ENCODE measurements at places on chromosomes 4 and X. TPM values are rescaled to one million over a fixed set of nuclear protein-coding genes. Genes with fewer than 3 reads are reported as not detected.

DNA sequence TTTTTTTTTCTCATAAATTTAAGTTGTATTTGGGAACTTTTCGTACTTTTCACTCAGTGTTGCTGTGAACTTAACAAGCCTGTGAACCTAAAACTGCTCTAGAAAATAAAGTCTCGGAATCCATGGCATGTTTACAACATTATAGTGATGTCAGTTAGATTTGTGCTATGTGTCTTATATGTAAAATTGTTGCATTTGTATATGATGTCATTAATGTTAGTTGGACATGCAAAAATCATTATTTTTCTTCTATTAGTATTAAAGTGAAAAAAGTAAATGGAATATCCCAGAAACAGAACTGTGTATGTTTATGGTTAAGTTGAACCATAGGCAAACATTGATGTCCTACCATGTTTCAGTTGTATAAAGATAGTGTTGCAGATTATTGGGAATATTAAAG lies 85.2 kb downstream of the STIM2 start:
- no peak for DNase-seq
- H3K4me1 ChIP-seq, result peaks cover 9% of the 10 kb centered on the region
- H3K4me3 ChIP-seq, result no peak overlapping the region
- peaks cover 25% of the 10 kb centered on the region for H3K36me3 ChIP-seq
- H3K27me3 ChIP-seq, result no peaks in the 10 kb centered on the region

GRCh38 chrX:151359931-151360871 lies 36.8 kb upstream of the VMA21 start:
- H3K27ac ChIP-seq, result no peak overlapping the region
- no peaks in the 10 kb centered on the region for H3K4me1 ChIP-seq
- H3K36me3 ChIP-seq, result no peaks in the 10 kb centered on the region
- DNase-seq, result peak; percentile 34
- peaks cover 8% of the 10 kb centered on the region for H3K27me3 ChIP-seq
- H3K4me3 ChIP-seq, result no peak overlapping the region

GRCh38 chr4:84403656-84404055 lies 95.4 kb downstream of the NKX6-1 start:
- H3K4me1 ChIP-seq, result no peaks in the 10 kb centered on the region
- H3K36me3 ChIP-seq, result no peaks in the 10 kb centered on the region
- no peak overlapping the region for H3K27ac ChIP-seq
- no peak for DNase-seq
- no peak overlapping the region for H3K4me3 ChIP-seq

GRCh38 chr4:168618577-168619265 lies 121.9 kb downstream of the PALLD start:
- H3K27ac ChIP-seq, result no peak overlapping the region
- H3K36me3 ChIP-seq, result no peaks in the 10 kb centered on the region
- DNase-seq, result no peak
- no peaks in the 10 kb centered on the region for H3K4me1 ChIP-seq

- no peak overlapping the region for H3K4me3 ChIP-seq
- no peak overlapping the region for H3K27ac ChIP-seq
- no peaks in the 10 kb centered on the region for H3K4me1 ChIP-seq
- DNase-seq, result no peak
Measured at GRCh38 chr4:24003496-24003895, 113.6 kb upstream of the PPARGC1A start.

DNA sequence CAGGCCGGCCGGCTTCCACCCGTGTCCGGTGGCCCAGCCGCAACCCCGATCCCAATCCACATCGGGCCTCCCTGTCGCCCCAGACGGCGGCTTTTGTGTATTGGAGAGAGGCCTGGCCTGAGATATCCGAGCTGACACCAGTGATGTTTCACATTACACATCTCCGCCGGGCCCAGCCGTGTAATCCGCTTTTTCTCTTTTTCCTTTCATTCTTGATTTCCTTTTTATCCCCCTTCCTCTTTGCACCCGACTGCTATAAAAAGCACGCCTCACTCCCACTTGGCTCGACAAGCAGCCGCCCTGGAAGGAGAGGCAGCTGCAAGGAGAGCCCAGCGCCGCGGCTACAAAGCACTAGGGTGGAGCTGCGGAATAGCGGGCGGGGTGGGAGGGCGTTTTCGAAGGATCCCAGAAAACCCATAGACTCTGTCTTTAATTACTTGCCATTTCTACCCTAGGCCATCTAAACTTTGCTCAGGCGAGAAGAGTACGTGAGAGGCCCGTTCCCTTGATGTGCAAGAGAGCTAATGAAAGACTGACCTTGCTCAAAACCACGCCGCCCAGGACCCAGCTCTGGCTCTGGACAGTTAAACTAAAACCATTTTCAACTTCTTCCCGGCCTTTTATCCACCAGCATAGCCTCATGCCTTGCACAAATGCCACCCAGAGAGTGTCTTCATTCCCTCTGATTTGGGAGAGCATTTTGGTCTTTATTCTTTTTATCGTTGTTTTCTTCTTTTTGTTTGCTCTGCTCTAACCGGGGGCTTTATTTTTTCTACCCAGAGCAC lies 3.2 kb downstream of the PITX2 start:
- peak overlapping the region; percentile 44 for H3K27ac ChIP-seq
- peaks cover 26% of the 10 kb centered on the region for H3K36me3 ChIP-seq
- peaks cover 92% of the 10 kb centered on the region for H3K27me3 ChIP-seq
- H3K4me1 ChIP-seq, result peaks cover 22% of the 10 kb centered on the region
- no peak for DNase-seq

GRCh38 chr4:144901141-144901540 lies 196.9 kb downstream of the ANAPC10 start:
- no peak overlapping the region for H3K4me3 ChIP-seq
- H3K4me1 ChIP-seq, result no peaks in the 10 kb centered on the region
- no peak for DNase-seq

GRCh38 chr4:133081246-133081645 lies 67.8 kb upstream of the PCDH10 start:
- no peaks in the 10 kb centered on the region for H3K27me3 ChIP-seq
- H3K4me3 ChIP-seq, result no peak overlapping the region
- no peaks in the 10 kb centered on the region for H3K36me3 ChIP-seq
- H3K4me1 ChIP-seq, result no peaks in the 10 kb centered on the region
- no peak for DNase-seq
- no peak overlapping the region for H3K27ac ChIP-seq

GRCh38 chrX:1807301-1807731 lies 192.5 kb downstream of the ASMT start:
- no peaks in the 10 kb centered on the region for H3K4me1 ChIP-seq
- H3K36me3 ChIP-seq, result no peaks in the 10 kb centered on the region
- no peak overlapping the region for H3K27ac ChIP-seq
- no peak for DNase-seq

DNA sequence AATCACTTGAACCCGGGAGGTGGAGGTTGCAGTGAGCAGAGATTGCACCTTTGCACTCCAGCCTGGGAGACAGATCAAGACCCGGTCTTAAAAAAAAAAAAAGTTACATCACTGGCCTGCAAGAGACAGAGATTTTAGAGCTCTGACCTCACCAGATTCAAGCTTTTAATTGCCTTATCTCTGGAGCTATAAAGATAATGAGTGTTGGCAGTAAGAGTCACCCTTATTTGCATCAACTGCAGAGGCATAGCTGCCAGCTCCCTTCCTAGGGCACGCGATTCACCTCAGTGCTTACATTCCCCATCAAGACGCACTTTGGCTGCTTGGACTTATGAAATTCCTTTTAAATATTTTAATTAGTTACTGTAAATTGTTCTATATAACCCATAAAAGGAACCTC lies 12.5 kb upstream of the SPATA4 start:
- H3K4me1 ChIP-seq, result no peaks in the 10 kb centered on the region
- H3K27me3 ChIP-seq, result peaks cover 17% of the 10 kb centered on the region
- H3K27ac ChIP-seq, result no peak overlapping the region
- no peaks in the 10 kb centered on the region for H3K36me3 ChIP-seq
- H3K4me3 ChIP-seq, result no peak overlapping the region
- DNase-seq, result no peak

The XG gene
- not detected for total RNA-seq

DNA sequence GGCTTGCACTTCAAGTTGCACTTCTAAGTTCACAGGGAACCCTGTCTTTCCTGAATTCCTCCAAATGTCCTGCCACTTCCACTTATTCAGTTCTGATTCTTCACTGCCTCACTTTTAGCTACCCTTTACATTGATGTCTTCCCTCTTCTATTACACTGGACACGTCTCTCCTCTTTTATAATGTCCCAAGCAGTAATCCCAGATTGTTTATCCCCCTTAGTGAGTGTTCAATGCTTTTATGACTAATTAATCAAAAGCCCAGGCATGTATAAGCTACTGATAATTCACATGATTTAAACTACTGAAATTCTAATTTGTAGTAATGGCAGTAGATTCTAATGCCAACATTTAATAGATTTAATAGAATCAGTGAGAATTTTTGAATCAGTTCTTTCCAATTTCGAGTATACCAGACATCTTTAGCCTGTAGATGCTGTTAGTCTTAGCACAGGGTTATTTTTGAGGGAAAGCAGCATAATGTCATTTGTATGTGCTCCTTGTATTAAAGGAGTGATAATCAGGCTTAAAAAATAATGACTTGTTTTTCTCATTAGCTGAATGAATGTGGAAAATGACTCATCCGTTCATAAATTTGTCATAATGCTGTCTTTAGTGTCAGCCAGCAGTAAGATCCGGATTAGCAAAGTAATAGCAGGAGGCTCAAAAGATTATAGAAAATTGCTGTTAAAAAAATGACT lies 703.1 kb downstream of the CENPC start:
- H3K36me3 ChIP-seq, result no peaks in the 10 kb centered on the region
- no peak overlapping the region for H3K27ac ChIP-seq
- no peak overlapping the region for H3K4me3 ChIP-seq
- no peaks in the 10 kb centered on the region for H3K4me1 ChIP-seq

DNA sequence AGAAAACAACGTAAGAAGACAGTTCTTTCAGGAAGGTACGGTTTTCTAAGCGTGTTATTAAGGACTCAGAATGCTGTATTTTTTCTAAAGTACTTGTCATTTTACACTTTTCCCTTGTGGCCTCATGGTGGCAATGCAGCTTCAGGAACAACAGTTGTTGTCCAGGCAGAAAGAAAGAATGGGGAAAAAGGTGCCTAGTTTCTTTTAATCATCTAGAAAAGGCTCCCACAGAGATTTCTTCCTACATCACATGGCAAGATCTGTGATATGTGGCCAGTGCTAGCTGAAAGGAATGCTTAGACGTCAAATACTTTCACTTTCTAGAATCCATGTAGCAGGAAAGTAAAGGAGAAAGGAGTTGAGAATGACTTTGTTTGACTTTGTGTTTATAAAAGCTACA lies 49.0 kb upstream of the TRAM1L1 start:
- no peak for DNase-seq
- no peaks in the 10 kb centered on the region for H3K36me3 ChIP-seq
- no peaks in the 10 kb centered on the region for H3K27me3 ChIP-seq
- H3K4me3 ChIP-seq, result no peak overlapping the region
- H3K27ac ChIP-seq, result no peak overlapping the region
- no peaks in the 10 kb centered on the region for H3K4me1 ChIP-seq

DNA sequence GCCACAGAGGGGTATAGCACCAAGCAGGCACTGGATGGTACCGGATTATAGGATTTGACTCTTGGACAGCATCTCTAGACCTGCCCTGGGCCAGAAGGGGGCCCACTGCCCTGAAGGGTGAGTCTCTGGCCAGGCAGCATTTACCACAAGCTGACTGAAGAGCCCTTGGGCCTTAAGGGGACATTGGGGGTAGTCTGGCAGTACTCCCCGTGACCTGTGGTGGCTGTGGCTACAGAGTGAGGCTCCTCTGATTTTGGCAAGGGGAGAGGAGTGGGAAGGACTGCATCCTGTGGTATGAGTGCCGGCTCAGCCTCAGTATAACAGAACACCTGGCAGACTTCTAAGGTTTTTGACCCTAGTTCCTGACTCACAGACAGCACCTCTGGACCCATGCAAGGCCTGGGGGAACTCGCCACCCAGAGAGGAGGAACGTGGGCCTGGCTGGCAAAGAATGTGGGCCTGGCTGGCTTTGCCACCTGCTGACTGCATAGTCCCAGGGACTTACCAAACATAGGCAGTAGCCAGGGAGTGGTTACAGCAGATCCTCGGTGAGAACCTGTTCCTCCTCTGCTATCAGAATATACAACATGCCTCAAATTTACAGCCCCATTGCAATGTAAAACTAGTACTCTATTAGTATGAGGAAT lies 48.1 kb downstream of the ABCB7 start:
- H3K27ac ChIP-seq, result no peak overlapping the region
- no peak overlapping the region for H3K4me3 ChIP-seq
- no peaks in the 10 kb centered on the region for H3K27me3 ChIP-seq
- no peaks in the 10 kb centered on the region for H3K4me1 ChIP-seq
- no peak for DNase-seq

GRCh38 chrX:136015016-136015415 lies 29.8 kb downstream of the SLC9A6 start:
- H3K27ac ChIP-seq, result no peak overlapping the region
- H3K4me1 ChIP-seq, result no peaks in the 10 kb centered on the region
- peaks cover 41% of the 10 kb centered on the region for H3K36me3 ChIP-seq
- no peak for DNase-seq

DNA sequence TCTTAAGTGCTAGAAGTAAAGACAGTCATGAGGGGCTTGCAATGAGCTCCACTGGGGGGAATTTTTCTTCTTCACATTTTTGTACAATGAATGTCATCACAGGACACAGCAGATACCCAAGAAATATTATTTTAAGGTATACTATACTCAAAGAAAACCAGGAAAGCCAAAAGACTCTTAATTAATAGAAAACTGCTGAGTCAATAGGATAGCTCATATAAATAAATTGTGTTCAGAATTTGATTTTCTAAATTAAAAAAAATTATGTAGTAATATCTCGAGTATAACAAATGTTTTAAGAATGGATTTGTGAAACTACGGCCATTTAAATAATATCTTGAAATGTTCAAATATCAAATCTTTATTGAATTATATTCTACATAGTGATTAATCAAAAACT lies 25.7 kb upstream of the CXCL8 start:
- peaks cover 16% of the 10 kb centered on the region for H3K4me1 ChIP-seq
- no peak for DNase-seq

The BCORL1 gene
- total RNA-seq, result 6.9 TPM

The RHOXF1 gene
- not detected for total RNA-seq

DNA sequence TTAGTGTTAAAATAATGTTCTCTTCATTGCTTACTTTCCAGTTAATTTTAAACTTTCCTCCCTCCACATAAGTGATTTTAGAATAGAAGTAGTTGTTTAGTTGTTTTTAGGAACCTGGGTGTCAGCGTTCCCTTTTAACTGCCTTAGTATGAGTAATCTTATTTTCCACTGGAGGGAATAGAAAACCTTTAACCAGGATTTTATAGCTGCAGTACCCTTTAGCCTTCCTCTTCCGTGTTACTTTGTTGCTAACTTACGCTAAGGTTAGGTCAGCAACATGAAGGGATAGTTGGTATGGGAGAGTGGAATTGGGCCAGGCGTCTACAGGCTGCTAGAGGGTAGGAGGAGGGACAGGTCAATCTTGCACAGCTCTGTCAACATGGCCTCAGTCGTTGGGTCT lies 31.5 kb downstream of the SMS start:
- no peaks in the 10 kb centered on the region for H3K27me3 ChIP-seq
- H3K4me1 ChIP-seq, result peaks cover 36% of the 10 kb centered on the region
- no peak for DNase-seq
- no peak overlapping the region for H3K4me3 ChIP-seq
- H3K36me3 ChIP-seq, result peaks cover 42% of the 10 kb centered on the region
- peak overlapping the region; percentile 94 for H3K27ac ChIP-seq

GRCh38 chr4:132071815-132072214 lies 1077.3 kb upstream of the PCDH10 start:
- DNase-seq, result no peak
- H3K27ac ChIP-seq, result no peak overlapping the region
- H3K4me1 ChIP-seq, result no peaks in the 10 kb centered on the region
- H3K27me3 ChIP-seq, result no peaks in the 10 kb centered on the region
- H3K36me3 ChIP-seq, result no peaks in the 10 kb centered on the region

Measured in activated CD4-positive, alpha-beta memory T cell treated with anti-CD3 and anti-CD28 coated beads, Interleukin-2, amount 10 ng/mL, durations not matched to agents 7 days and 5 days (primary cell).